ENCODE measurements at places on chromosomes 3 and 15. TPM values are rescaled to one million over a fixed set of nuclear protein-coding genes. Genes with fewer than 3 reads are reported as not detected.

DNA sequence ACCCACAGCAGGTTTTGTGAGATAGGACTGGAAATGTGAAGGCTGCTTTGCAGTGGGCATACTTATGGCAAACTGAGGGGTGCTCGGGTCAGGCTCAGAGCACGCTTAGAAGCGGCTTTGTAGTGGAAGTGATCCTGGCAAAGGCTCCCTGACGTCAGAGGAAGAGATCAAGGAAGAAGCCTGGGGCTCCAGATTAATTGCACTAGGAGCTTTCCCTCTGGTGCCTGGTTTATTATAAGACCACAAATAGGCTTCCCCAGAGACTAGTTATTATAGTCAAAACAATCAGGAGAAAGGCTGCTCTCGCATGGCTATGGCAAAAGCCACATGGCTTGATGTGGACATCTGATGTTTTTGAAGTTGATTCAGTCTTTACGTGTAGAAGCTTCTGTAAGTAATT lies 515.1 kb downstream of the GABRG3 start:
- DNase-seq = no peak

COL8A1 gene
- not detected for total RNA-seq

GRCh38 chr15:101440846-101441590 lies 48.5 kb downstream of the PCSK6 start:
- DNase-seq = no peak

ERICH6 gene
- not detected for total RNA-seq

DUOXA1 gene
- total RNA-seq = not detected

ZNF385D gene
- total RNA-seq = not detected

DNA sequence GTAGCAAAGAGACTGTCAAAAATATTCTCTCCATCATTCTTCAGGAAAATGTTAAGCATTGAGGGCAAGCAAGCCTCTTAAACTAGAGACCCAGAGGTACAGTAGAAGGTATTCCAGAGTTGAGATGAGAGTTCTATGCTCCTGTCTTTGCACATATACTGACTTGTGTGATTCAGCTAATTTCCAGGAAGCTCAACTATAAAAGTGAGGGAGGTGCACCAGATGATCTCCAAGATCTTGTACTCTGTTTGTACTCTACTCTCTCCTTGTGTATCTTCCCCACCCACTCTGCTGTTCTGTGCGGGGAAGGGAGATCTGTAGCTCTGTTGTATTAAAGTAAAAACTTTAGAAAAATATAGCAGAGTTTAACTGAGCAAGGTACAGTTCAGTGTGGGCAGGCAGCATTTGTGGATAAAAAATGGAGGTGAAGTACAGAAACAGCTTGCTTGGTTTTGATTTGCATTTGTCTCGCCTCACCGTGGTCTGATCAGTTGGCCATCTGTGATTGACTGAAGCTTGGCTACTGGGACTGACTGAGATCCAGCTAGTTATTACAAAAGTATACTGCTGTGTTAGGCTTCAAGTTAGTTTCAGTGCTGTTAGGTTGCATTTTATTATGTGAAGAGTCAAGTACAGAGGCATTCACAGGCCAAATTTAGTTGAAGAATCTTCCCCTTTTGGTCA lies 463.1 kb upstream of the GOLIM4 start:
- no peak for DNase-seq

DNA sequence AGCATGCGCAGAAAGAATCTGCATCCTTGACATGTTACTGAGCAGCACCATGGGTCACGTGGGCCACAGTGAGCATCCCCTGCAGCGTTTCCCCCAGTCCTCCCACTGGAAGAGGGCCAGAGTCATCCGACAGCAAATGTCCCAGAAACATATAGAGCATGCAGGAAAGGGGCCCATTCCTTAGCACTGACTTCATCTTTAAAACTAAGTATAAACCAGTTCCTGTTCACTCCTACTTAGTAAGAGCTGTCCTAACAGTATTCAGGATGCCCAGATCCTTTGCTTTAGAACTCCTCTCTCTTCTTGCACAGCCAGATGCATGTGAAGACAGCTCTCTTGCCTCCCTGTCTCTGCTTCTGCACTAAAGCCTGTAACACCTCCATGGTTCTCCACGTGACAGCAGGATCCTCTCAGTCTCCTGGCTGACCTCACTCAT lies 79.3 kb upstream of the OXTR start:
- no peak for DNase-seq

TNNC1 gene
- total RNA-seq = 18.7 TPM

- DNase-seq = no peak
Measured at GRCh38 chr3:4846543-4846942, 132.7 kb upstream of the BHLHE40 start.

GRCh38 chr3:33658991-33659848 lies 58.8 kb downstream of the CLASP2 start:
- peak; percentile 64 for DNase-seq

DNA sequence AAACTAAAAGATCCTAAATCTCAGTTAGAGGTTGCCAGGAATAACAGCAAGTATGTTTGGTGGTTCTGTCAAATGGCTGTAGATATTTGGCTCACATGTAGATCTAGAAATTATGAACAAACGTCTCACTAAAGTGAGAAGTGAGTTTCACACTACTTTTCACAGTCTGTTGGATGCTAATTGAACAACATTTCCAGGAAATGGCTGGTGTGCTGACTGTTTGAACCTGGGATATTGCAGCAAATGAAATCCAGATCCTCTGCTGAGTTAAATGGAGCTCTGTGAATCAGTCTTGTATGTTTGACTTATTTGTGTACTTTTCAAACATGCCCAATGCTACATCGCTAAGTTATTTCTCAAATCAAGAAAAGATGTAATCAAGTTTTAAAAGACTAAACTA lies 21.3 kb upstream of the RSL24D1 start:
- no peak for DNase-seq

- DNase-seq = peak; percentile 22
Measured at GRCh38 chr3:138082085-138082991, 33.1 kb downstream of the DZIP1L start.

DNA sequence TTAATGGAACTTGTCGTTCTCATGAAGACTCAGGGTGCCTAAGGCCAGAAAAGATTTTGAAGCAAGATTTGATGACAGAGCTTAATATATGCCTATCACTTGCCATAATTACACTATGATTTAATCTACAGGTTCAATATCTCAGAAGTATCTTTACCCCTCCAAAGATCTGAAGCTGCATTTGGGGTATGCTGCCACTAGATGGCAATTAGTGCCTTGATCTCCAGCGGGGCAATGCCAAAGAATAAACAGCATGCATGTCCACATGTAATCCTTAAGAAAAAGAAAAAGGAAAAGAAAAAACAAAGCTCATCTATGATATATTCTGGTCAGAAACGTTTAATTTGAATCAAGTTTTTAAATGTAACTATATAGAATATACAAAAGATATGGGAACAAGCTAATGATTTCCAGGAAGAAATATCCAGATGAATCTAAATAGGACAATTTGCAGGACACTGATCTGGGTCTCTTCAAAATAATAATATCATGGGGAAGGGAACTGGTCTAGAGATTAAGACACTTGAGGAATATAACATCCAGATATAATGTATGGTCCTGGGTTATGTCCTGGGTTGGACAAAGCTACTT lies 55.0 kb upstream of the SOX14 start:
- peak; percentile 3 for DNase-seq

TMEM40 gene
- total RNA-seq = not detected

C2CD4A gene
- total RNA-seq = 0.20 TPM

DNA sequence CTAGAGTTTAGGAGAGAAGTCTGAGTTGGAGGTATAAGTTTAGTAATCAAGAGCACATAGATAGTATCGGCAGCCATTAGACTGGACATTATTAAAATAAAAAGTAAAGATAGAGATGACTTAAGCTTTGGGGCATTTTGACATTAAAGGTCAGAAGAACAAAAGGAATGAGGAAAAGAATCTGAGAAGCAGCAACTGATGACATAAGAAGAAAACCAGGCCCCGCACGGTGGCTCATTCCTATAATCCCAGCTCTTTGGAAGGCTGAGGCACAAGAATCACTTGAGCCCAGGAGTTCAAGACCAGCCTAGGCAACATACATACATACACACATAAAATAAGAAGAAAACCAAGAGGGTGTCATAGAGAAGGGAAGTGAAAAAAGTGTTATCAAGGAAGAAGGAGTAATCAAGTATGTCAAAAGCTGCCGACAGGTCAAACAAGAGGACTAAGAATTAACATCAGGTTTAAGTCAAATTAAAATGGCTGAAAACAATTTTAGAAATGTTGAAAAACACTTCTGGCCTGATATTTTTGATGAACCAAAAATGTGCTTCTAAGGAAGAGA lies 38.9 kb downstream of the ACAP2 start:
- DNase-seq = no peak

GOLGA8T gene
- total RNA-seq = not detected

MASP1 gene
- total RNA-seq = 9.3 TPM

DNA sequence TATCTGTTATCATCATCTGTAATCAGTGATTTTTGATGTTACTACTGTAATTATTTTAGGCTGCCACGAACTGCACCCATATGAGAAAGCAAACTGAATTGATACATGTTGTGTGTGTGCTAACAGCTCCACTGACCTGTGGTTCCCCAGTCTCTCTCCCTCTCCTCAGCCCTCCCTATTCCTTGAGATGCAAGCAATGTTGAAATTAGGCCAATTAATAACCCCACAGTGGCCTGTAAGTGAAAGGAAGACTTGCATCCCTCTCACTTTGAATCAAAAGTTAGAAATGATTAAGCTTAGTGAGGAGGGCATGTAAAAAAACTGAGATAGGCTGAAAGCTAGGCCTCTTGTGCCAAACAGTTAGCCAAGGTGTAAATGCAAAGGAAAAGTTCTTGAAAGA lies 218.6 kb upstream of the LRRFIP2 start:
- DNase-seq = no peak

DNA sequence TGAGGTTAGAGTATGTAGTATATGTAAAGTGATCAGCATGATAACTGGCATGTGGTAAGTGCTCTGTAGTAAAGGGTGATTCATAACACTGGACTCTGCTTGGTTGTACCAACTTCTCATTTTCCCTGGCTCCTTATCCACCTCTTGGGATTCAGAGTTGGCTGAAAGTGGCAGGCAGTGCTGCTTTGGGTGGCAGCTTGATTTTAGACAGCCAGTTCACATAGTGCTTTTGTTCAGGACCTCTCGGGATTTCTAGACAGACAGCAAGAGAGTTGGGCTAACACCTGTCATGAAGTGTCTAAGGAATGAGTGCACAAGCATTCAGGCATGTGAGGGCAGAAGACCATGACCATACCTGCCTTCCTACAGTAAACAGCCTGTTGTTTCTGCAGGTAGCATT lies 69.0 kb downstream of the RBM6 start:
- no peak for DNase-seq

- DNase-seq = no peak
Measured at GRCh38 chr3:161893972-161894371, 397.4 kb downstream of the OTOL1 start.

ZNF710 gene
- 15.0 TPM for total RNA-seq

- no peak for DNase-seq
Measured at GRCh38 chr3:73137736-73138403, 76.4 kb downstream of the EBLN2 start.

COLQ gene
- total RNA-seq = not detected

FOXL2NB gene
- not detected for total RNA-seq

- no peak for DNase-seq
Measured at GRCh38 chr15:38455092-38455491, 1.2 kb downstream of the FAM98B start.

AMT gene
- 32.5 TPM for total RNA-seq

GRCh38 chr15:72541674-72542073 lies 67.5 kb downstream of the ARIH1 start:
- no peak for DNase-seq

DNA sequence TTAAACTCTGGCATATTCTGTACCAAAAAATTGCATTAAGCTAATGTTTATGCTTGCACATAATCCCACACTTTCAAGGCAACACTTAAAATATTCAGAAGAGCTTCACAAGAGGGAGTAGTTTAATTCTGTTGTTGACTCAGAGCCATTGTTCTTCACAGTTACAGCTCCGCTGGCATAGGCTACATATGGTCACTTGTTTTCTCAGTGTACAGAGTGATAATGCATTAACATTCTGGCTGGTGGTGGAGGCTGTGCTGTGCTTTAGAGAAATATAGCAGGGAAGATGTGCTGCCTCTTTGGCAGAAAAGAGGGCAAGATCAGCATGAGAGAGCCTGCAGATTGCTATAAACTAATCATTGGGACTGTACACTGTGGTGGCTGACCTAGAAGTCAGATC lies 13.3 kb downstream of the NLGN1 start:
- DNase-seq = no peak

- no peak for DNase-seq
Measured at GRCh38 chr3:16913264-16913580, 28.5 kb downstream of the PLCL2 start.

SNTN gene
- not detected for total RNA-seq

CCNB2 gene
- total RNA-seq = 80.9 TPM

GRCh38 chr3:69607466-69608305 lies 131.6 kb upstream of the MITF start:
- DNase-seq = no peak

DNA sequence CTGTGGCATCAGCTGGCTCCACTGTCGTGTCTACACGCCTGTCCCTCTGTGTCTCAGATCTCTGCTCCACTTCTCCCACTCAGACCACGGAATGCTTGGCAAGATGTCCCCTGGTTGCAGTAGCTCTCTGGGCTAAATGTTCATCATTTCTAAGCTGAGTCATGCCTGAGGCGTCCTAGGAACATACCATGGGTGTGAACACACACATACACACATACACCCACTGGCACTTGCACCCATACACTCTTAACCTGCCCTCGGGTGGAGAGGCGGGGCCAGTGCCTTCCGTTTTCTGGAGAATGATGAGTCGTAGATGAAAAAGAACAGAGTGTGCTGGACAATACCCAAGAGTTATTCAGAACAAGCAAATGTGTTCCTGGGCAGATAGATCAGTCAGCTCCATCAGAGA lies 72.4 kb downstream of the SENP2 start:
- peak; percentile 14 for DNase-seq

- DNase-seq = no peak
Measured at GRCh38 chr3:131630807-131631206, 128.0 kb upstream of the MRPL3 start.

- DNase-seq = peak; percentile 70
Measured at GRCh38 chr3:115814778-115815380, 191.6 kb downstream of the GAP43 start.

ITIH1 gene
- total RNA-seq = 12.3 TPM

- DNase-seq = no peak
Measured at GRCh38 chr3:188432802-188433520, 279.0 kb downstream of the LPP start.

SPATA12 gene
- not detected for total RNA-seq

GRCh38 chr15:40772014-40772413 lies 2.2 kb downstream of the C15orf62 start:
- DNase-seq = no peak

GRCh38 chr15:26525096-26525495 lies 247.8 kb downstream of the GABRB3 start:
- no peak for DNase-seq
